Left lung (tissue), 14 donors: ENCODE measurements at places on chromosomes 4 and X.

- DNase-seq = no peak
These were observed 196.3 kb downstream of the GPAT3 start for GRCh38 chr4:83732114-83732635.

DNA sequence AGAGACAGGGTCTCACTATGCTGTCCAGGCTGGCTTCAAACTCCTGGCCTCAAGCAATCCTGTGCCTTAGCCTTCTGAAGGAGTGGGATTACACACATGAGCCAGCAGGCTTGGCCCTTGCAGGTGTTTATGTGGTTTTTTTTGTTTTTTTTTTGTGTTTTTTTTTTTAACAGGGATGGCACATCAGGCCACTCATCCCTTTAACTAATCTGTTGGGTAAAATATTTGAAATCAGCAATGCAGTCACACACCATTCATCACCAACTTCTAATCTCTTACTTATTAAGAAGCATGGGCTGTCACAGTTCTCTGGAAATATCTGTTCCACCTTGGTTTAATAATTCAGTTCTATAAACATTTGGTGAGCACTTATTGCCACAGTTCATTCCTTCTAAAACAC, 12.3 kb downstream of the CCDC160 start:
- no peak for DNase-seq

GRCh38 chr4:71184195-71184781, 154.5 kb upstream of the SLC4A4 start:
- no peak for DNase-seq

DNA sequence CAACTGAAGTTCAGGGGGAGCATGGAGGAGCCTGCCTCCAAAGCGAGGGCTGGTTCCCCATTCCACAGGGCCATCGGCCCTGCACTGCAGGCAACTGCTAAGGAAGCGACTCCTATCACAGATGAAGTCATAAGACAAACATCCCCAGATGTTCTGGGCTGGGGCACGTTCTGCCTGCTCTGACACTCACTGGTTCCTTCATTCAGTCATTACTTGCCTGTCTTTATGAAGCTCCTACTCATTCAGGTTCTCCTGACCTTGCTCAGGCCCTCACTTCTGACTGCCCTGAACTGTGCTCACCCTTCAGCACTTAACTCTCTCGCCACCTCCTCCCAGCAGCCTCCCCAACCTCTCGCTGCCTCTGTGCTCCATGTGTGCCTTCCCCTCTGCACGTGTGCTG, 2.5 kb upstream of the SLC2A9 start:
- DNase-seq = no peak

GRCh38 chr4:43337707-43338106, 445.2 kb downstream of the GRXCR1 start:
- DNase-seq = no peak

GRCh38 chr4:187088070-187088799, 364.6 kb upstream of the FAT1 start:
- no peak for DNase-seq
